ENCODE measurements at places on chromosomes 2 and 18.

- H3K27me3 ChIP-seq, result no peaks in the 10 kb centered on the region
- DNase-seq, result no peak
- H3K27ac ChIP-seq, result no peak overlapping the region
- no peak overlapping the region for H3K4me3 ChIP-seq
- H3K36me3 ChIP-seq, result no peaks in the 10 kb centered on the region
Measured at GRCh38 chr2:5911718-5912117, 219.5 kb downstream of the SOX11 start.

DNA sequence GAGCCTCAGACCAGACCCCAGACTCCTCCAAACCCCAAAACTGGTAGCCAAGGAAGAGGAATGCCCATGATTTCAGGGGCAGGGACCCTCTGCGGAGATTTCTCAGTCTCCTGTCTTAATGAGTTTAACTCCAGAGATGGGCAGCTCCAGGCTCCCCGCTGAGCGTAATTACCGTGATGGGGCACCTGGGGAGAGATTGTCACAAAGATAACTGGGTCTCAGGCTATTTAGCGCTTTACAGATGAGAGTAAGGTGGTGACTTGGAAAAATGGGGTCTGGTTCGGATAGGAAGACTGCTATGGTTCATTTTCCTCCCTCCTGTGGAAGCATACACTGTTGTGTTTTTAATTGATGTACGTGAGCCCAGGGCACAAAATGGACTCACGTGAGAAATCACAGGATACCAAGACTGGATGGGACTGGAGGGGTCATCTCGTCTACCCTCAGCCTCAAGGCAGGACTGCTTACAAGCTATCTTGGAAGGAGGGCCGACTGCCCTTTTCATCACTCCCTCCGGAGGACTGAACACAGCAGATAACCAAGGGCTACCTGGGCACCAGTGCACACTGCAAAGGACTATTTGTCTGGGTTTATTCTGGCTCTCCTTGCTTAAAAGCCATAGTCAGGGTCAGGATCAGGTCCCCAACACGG lies 427.8 kb downstream of the ZNF521 start:
- H3K4me3 ChIP-seq, result no peak overlapping the region
- H3K27ac ChIP-seq, result no peak overlapping the region
- H3K27me3 ChIP-seq, result no peaks in the 10 kb centered on the region
- H3K4me1 ChIP-seq, result no peaks in the 10 kb centered on the region
- no peaks in the 10 kb centered on the region for H3K36me3 ChIP-seq
- no peak for DNase-seq

GRCh38 chr18:64027931-64028695 lies 58.2 kb downstream of the SERPINB8 start:
- DNase-seq, result no peak
- no peak overlapping the region for H3K27ac ChIP-seq
- no peaks in the 10 kb centered on the region for H3K36me3 ChIP-seq
- H3K4me1 ChIP-seq, result no peaks in the 10 kb centered on the region
- H3K27me3 ChIP-seq, result no peaks in the 10 kb centered on the region
- no peak overlapping the region for H3K4me3 ChIP-seq

- no peak for DNase-seq
- peaks cover 68% of the 10 kb centered on the region for H3K36me3 ChIP-seq
- H3K4me3 ChIP-seq, result no peak overlapping the region
Measured at GRCh38 chr2:47070920-47071824, 83.9 kb downstream of the STPG4 start.

DNA sequence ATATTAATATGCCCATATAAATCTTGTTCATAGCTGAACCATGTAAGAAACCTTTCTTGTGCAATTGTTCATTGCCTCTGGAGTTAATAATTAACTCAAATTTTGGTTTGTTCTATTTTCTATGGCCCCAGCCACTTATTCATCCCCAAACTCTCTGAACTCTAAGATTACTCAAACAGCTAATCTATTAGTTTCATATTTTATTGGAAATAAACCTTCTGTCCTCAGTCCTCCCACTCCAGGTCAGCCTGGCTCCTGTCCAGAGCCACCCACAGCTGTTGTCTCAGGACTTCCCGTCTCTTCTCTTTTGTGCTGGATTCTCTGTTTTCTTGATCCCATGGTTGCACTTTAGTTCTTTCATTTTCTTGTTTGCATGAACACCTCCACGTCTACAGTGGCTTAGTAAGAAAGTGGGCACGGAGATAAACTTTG lies 4.4 kb upstream of the RNF103 start:
- no peak for DNase-seq
- no peak overlapping the region for H3K4me3 ChIP-seq
- H3K4me1 ChIP-seq, result peaks cover 9% of the 10 kb centered on the region
- no peak overlapping the region for H3K27ac ChIP-seq

DNA sequence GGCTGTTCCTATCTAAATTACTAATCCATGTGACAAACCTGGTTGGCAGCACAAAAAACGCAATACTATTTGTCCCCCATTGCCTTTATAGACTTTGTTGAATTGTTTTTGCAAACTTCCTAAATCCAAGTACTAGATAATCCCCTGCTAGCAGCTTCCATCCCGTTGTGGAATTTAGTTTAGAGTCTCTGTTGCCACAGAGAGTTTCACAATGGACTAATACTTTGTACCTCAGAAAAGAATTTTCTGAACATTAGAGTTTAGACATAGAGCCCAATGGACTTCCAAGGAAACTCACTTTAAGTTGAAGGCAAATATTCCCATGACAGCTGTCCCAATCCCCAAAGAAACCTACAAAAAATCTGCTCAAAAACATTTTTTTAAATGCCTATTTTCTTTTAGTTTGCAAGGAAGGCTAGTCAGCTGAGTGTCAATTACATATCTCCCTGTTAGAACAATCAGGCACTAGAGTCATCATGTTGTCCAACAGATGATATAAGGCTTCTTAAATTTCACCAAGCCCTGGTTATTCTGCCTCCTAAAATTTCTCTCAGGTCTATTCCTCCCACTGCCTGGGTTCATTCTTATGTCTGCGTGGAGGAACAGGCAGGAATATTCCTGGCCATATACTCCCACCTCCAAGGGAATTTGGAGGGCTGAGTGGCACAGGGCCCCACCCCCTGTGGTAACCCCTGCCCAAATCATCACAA lies 27.2 kb downstream of the RNF152 start:
- no peak overlapping the region for H3K27ac ChIP-seq
- DNase-seq, result no peak
- no peaks in the 10 kb centered on the region for H3K27me3 ChIP-seq
- no peak overlapping the region for H3K4me3 ChIP-seq
- H3K36me3 ChIP-seq, result no peaks in the 10 kb centered on the region
- peaks cover 2% of the 10 kb centered on the region for H3K4me1 ChIP-seq

- H3K27me3 ChIP-seq, result no peaks in the 10 kb centered on the region
- no peaks in the 10 kb centered on the region for H3K36me3 ChIP-seq
- no peak for DNase-seq
- no peak overlapping the region for H3K27ac ChIP-seq
- no peak overlapping the region for H3K4me3 ChIP-seq
Measured at GRCh38 chr2:152078662-152079061, 20.2 kb downstream of the CACNB4 start.

All from spinal cord (tissue), 10 donors.